ENCODE measurements at places on chromosomes 3 and 15.

GRCh38 chr3:13042715-13043271 lies 30.4 kb downstream of the IQSEC1 start:
- no peak for DNase-seq

- peak; percentile 41 for DNase-seq
Observed at GRCh38 chr15:90957031-90957790, 2.5 kb downstream of the RCCD1 start.

- DNase-seq, result no peak
Observed at GRCh38 chr3:105661461-105661860, 207.4 kb downstream of the CBLB start.

DNA sequence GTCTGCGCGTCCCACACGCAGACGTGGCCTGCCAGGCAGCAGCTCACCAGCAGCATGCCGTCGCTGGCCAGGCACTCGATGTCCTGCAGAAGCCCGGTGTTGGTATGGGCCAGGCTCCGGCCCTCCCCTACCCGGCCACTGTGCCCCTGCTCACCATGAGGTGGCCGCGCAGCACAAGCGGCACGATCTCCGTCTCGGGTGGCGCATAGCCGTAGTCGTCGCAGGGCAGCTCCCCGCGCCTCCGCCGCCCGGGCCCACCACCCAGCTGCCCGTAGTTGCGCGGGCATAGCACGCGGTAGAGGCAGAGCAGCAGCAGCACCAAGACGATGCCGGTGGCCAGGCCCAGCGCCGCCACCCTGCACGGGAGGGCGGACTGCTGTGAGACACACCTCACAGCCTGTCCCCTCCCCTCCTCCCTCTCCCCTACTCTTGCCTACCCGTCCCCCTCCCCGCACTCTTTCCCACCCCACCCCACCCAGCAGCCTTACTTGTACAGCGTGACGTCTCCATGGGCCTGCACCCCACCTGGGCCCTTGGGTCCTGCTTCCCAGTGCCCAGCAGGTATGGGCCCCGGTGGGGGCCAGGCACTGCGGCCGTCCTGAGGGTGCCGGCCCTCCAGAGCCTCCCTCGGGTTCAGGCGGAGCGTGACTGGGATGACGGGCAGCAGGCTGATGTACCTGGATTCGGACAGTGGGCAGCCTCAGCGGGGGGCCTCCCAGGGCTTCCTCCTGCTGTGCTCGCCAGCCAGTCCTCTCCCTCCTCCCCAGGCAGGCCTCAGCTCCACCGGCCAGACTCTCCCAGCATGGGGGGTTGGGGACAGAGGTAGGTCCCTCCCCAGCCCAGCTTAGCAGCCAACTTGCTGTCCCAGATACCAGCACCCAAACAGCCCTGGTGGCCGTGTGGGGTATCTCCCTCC lies 37.6 kb downstream of the PTPN23 start:
- no peak for DNase-seq

- no peak for DNase-seq
Observed at GRCh38 chr15:51533672-51534398, 88.7 kb downstream of the DMXL2 start.

- DNase-seq, result no peak
Observed at GRCh38 chr3:132573797-132574211, 23.3 kb upstream of the ACKR4 start.

GRCh38 chr3:58835086-58835485 lies 168.5 kb upstream of the FAM3D start:
- no peak for DNase-seq

- peak; percentile 18 for DNase-seq
Observed at GRCh38 chr3:183775781-183776180, 49.6 kb downstream of the MAP6D1 start.

GRCh38 chr15:99296386-99296785 lies 45.1 kb downstream of the LRRC28 start:
- DNase-seq, result no peak

DNA sequence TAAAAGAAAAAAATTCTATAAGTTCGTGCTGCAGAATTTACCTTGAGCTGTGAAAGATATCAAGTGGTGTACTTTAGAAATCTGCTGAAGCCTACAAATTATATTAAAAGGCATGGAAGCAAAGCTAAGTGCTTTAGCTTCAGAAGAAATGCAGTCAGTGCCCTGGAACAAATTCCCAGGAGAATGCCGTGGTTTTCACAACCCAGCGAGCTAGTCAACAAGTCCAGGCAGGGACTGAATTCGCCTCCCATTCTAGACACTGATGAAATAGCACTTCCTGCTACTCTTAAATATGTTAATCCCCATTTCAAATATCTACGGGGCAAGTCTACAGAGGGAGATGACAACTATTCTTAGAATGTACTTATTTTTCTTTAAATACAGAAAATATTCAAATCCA lies 326.4 kb upstream of the IGF1R start:
- no peak for DNase-seq

GRCh38 chr15:78453447-78453846 lies 15.4 kb downstream of the IREB2 start:
- DNase-seq, result no peak

DNA sequence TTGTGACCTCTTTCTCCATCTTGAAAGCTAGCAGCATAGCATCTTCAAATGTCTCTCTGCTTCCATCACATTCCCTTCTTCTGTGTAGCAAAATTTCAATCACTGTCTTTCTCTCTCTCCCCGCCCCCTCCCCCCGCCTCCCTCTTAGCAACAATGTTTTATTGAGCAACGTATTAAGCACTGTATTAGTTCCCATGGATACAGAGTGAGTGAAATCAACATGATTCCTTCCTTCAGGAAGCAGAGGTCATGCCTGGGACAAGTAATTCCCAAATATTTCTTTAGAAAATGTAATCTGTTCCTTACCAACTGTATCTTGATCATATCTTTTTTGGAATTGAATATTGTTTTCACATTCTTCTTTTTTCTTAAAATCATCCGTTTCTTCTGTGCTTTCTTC lies 373.7 kb upstream of the NECTIN3 start:
- DNase-seq, result no peak

DNA sequence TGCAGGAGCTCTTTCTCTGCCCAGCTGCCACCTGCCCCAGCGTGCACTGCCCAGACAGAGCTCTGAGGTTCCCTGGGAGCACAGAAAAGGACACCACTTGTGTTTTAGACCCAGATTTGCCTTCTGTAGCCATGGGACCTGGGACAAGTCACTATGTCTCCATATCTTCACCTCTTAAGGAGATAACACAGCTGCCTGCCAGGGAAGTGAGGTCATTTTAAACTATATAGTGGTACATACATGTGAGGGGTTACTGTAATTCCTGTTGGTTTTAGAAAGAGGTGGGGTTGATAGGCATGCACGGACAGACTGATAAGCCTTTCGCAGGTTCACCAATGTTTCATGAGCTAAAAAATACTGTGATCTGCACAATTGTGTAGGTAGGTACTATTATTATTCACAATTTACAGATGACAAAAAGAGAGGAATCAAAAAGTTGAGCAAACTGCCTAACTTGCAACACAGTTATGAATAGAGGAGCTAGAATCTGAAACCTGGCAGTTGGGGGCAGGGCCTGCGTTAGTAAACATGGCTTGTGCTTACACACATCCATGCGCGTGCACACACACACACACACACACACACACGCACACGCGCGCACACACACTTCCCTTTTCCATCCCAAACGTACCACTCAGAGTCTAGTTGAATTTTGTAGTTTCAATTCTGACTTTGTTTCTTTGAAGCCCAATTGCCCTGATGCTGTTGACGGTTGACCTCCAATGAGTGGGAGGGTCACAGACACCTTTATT lies 193.6 kb downstream of the FAM43A start:
- no peak for DNase-seq

GRCh38 chr3:188706176-188706575 lies 465.6 kb upstream of the TPRG1 start:
- no peak for DNase-seq

- DNase-seq, result no peak
Observed at GRCh38 chr15:84079885-84080777, 155.4 kb upstream of the GOLGA6L4 start.

GRCh38 chr3:25169151-25169550 lies 258.9 kb upstream of the RARB start:
- no peak for DNase-seq

DNA sequence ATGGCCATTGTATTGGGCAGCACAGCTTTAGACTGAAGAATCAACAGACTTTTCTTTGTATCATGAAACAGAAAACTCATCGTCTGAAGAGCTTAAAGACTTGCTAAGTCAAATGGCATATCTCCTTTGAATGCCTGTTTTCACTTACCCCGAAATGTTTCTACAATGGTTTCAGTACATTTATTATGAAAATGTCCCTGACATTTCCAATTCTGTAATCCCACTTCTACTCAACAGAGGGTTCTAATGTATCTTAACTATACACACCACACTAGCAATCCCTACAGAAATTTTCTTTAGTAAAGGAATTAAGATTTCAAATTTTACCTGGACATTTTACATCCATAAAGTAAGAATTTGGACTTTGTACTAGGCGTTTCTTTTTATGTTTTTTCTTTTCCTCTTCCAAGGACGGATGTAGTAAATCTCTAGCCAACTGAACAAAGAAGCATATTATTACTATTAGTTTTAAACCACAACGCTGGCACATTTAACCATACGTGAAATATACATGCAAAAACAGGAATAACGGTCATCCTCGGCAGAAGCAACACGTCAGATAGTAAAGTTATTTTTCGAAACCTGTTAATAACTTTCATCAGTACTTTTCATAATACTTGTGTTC lies 1.1 kb downstream of the RPS27L start:
- peak; percentile 19 for DNase-seq

- DNase-seq, result no peak
Observed at GRCh38 chr15:70142072-70142321, 44.3 kb upstream of the TLE3 start.

- no peak for DNase-seq
Observed at GRCh38 chr3:52451237-52452083, 2.4 kb downstream of the TNNC1 start.

DNA sequence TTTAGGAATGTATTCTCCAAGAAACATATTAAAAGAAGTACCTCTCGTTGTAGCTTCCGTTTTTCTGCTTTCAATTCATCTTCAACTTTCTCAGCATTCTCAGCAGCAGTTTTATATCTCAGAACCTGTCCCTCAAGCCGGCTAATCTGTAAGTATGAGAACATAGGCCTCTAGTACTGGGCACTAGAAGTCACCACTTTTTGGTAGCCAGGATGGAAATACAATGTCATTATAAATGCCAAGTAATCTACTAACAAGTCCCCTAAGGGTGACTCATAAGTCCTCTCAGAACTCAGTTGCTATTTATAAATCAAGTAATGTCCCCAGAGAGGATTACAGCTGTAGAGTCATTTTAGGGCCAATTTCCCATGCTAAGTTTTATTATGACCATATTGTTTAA lies 61.1 kb downstream of the MLH1 start:
- DNase-seq, result peak; percentile 56

- DNase-seq, result no peak
Observed at GRCh38 chr3:58222161-58222724, 11.5 kb upstream of the DNASE1L3 start.

GRCh38 chr3:10561162-10561945 lies 56.0 kb upstream of the ATP2B2 start:
- DNase-seq, result no peak

- DNase-seq, result no peak
Observed at GRCh38 chr3:195522254-195523023, 20.7 kb downstream of the PPP1R2 start.

GRCh38 chr15:60627298-60627943 lies 148.5 kb upstream of the ICE2 start:
- no peak for DNase-seq

GRCh38 chr3:134985864-134986715 lies 191.0 kb downstream of the EPHB1 start:
- DNase-seq, result no peak

- no peak for DNase-seq
Observed at GRCh38 chr15:92676561-92676960, 21.0 kb upstream of the FAM174B start.

- DNase-seq, result no peak
Observed at GRCh38 chr3:39220407-39221140, 28.2 kb upstream of the XIRP1 start.

- no peak for DNase-seq
Observed at GRCh38 chr3:133294253-133294652, 105.6 kb upstream of the BFSP2 start.

DNA sequence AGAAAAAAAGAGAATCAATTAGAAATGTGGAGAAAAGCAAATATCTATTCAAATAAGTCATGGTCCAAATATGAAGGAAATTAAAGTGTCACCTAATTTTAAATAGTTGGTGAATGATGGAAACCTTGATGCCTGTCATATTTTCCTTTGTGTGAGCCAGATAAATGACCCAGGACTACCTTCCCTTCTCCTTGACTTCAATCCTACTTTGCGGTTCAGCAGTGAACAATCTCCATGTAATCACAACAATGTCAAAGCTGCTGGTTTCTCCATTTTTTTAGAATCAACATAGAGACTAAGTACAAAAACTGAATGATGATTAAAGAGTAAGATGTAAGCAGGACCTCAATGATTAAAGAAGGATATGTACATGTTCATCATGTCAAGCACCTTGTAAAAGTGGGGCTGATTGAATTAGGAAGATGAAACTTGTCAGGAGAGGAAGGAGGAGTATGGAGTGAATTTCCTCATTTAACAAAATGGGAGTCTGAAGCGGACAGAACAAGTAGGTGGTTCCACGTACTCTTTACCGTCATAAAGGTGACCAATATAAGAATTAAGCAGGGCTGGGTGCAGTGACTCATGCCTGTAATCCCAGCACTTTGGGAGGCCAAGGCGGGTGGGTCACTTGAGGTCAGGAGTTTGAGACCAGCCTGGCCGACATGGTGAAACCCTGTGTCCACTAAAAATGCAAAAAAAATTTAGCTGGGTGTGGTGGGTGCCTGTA lies 43.1 kb downstream of the TRPM1 start:
- no peak for DNase-seq

DNA sequence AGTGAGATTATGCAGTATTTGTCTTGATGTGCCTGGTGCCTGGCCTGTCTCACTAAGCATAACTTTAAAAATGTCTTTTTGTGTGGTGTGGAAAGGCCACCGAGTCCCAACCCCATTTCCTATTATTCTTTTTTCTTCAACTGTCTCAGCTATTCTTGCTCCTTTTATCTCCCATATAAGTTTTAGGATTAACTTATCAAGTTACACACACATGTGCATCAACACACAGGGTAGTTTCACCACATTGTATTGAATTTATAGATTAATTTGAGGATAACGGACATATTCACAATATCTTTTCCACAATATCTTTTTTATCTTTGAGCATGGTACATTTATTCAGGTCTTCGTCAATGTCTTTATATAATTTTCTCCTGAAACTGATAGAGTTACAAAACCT lies 127.6 kb downstream of the RYR3 start:
- DNase-seq, result no peak

DNA sequence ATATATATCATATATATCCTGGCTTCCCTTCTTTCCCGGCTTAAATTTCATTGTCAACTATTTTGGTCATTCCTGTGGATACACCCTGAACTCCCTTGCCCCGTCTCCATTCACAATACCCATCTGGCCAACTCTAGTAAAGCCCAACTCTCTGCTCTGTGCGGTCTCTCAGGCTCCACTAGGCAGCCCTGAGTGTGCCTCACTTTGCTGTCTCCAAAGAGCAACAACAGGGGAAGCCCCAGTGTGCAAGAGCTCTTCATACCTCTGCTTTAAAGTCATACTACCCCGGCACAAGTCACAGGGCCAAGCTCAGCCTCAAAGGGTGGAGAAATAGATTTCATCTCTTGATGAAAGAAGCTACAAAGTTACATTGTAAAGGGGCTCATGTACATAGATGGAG lies 18.9 kb upstream of the FEM1B start:
- DNase-seq, result no peak

- no peak for DNase-seq
Observed at GRCh38 chr15:51842852-51843737, 13.6 kb downstream of the TMOD3 start.
